ENCODE measurements at places on chromosomes 5 and 9.

DNA sequence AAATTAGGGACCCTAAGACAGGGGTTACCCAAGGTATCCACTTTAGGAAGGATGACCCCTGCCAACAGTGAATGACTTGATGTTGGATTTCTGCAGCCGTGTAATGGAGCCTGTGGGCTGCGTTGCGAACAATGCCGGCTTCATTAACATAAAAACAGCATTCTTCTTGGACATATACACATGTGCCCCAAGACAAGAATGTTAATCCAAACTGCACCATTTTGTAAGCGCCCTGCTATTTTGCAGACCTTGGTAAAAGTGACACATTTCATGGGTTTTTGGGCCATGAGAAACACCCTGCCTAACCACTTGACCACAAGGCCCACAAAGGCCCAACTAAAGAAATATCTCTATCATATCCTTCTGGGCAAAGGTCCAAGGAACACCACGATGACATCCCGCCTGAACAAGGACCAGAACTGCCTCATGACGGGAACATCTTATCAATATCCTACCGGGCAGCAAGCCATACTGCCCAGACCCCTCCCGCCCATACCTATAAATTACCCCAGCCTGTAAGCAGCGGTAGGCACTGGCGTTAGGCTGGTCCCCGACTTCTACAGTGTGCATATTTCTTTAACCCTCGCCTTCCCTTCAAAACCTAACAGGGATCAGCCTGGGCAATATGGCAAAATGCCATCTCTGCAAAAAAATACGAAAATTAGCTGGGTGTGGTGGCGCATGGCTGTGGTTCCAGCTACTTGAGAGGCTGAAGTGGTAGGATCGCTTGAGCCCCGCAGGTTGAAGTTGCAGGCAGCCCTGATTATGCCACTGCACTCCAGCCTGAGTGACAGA is 9.7 kb upstream of the PDCD1LG2 start:
- no peak for DNase-seq

DNA sequence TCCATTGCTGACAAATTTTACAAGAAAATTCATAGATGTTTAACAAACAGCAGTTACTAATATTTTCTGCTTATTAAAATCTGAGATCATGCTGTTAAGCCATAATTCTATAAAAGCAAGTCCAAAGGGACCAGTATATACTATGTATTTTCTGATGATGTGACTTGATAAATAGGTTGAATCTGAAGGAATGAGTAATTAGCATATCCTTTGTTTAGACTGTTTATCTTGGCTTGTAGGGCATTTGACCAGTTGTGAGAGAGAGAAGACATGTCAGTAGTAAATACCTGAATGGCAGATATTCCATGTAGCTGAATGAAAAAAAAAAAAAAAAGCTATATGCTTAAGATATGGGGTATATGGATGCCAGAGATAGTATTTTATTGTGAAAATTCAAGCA is 14.6 kb downstream of the CPEB4 start:
- no peak for DNase-seq

DNA sequence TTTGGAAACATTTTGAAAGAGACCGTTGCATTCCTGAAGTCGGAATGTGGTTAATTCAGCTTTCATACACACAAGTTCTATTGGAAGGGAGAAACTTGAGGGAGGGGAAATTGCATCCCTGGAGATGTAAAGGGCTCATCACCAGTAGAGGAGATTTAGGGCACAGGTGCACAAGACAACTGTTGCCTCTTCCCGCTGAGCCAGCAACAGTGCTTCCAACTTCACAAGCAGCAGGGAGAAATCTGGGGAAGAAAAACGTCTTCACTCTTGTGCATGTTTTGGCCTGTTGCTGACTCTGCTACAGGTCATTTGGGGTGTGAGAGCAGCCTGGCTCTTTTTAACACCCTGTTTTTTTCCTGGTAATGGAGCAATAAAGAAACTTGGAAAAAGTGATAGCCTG is 277.9 kb downstream of the GAS1 start:
- DNase-seq, result no peak

DNA sequence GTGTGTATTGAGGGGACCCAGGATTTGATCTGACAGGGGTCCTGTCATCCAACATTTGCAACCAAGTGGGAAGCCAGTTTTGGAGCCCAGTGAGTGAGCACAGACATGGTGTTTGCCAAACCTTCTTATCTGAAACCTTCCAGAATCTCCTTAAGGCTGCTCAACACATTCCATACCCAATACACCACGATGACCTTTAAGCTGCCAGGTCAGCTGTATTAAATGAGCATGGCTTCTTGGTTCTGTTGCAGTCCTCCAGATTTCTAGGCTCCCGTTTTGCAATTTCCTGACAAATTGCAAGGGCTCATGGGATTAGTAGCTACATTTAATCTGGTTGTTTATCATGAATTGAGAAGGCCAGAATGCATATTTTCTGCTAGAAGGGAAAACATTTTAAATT is 124.2 kb upstream of the ATP10B start:
- DNase-seq, result no peak

DNA sequence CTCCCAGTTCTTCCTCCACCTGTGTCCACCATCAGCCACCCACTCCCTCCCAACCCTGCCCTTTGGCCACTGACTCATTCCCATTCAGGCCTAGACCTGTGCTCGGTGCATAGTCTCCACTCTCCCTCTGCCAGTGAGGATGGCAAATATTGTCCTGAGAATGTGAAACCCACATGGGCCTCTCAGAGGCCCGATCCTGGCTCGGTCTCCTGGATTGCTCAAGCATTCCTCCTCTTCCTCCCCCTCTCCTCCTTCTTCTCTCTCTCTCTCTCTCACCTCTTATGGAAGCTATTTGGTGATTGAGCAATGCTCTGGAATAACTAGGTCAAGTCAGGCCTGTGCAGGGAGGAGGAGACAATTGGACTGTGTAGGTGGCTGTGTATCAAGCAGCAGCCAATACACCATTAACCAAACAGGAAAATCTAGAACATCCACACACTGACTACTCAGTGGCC is 99.9 kb downstream of the KLF4 start:
- no peak for DNase-seq

DNA sequence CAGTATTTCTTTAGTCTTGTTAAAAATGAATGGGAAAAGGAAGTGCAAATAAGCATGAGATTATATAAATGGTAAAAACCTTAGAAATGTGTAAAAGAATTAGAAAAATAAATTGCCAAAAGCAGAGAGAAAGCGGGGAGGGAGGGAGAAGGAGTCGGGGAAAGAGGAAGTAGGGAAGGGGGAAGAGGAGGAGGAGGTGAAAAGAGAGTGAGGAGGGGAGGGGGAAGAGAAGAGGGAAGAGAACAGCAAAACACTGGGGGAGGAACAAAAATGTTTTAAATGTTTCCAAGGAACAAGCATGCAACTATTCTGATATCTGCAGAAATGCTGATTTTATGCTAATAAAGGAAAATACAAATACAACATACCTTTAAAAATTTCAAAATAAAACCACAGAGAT is 317.5 kb downstream of the PIK3R1 start:
- no peak for DNase-seq

DNA sequence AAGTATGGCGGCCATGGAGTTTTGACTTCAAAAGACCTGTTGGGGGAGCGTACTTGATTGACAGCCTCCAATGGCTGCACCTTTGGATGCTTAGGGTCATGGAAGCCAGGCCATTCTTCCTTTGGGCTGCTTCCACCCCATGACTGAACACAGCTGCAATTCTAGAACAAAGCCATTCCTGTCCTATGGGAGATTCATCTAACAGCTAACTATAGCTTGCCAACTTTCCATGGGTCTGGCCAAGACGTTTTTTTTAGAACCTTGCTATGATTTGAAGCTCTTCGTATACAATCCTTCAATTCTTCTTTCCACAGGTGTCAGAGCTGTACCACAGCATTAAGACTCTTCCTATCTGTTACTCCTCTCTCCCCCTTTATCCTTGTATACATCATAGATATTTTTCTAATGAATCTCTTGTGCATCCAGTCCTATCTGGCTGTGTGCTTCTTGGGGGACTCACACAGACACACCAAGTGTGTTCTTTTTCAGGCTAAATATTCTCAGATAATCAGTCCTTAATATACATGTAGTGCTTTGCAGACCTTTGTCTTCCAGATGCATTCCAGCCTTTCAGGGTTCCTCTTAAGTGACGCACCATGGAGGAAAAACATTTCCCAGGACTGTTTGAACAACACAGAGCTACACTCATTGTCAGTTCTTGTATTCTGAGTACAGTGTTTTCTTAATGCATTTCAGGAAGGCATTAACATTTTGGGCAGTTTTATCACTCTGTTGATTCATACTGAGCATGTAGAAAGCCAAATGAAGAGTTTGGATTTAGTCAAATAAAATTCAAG is 198.9 kb downstream of the TAF11L14 start:
- no peak for DNase-seq

- DNase-seq, result no peak
Measured at GRCh38 chr5:88886252-88886651, 3.3 kb upstream of the MEF2C start.

GRCh38 chr5:134503088-134503936 is 22.2 kb upstream of the JADE2 start:
- DNase-seq, result peak; percentile 93

GRCh38 chr5:143119291-143119769 is 284.2 kb downstream of the NR3C1 start:
- no peak for DNase-seq

- DNase-seq, result no peak
Measured at GRCh38 chr9:114994768-114995167, 64.4 kb upstream of the TNFSF8 start.

- no peak for DNase-seq
Measured at GRCh38 chr5:156473269-156473908, 146.4 kb downstream of the SGCD start.

DNA sequence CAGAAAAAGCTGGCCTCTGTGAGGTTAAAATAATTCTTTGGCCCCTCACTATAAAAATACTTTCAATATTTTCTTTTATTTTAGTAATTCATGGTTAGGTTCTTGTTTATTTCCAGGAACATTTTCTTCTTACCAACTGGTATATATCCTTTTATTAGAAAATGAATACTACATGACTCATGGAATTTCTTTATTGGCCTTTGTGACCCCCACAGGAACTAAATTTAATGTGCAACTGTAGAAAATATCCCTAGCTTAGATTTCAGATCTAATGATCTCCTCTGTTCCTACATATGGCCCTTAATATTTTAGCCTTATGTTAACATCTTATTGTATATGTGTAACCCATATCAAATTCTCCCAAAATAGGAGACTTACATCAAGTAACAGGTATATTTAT is 429.9 kb downstream of the NR2F1-AS1 start:
- DNase-seq, result no peak

GRCh38 chr9:113934167-113934828 is 58.2 kb downstream of the ZNF618 start:
- no peak for DNase-seq
